ENCODE measurements at places on chromosomes 4 and X.
A peak's percentile ranks its signal among the peaks of the same experiment; 100 is the strongest.

DNA sequence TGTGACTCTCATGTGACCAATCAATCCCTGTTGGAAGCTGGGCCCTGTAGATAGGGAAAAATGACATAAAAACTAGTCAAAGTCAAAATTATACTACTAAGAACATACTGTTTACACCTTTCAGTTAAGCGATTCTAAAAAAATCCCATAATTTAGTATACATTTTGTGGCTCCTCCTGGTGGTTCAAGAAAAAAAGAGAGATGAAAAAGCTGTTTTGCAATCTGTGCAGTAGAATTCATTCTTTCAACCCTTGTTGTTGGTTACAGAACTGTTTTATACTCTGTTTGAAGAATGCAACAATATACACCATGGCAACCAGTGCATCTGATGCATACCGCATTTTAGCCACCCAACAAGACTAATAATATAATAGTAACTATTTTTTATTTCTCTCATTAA is 66.8 kb upstream of the ANK2 start:
- ATAC-seq = no peak

DNA sequence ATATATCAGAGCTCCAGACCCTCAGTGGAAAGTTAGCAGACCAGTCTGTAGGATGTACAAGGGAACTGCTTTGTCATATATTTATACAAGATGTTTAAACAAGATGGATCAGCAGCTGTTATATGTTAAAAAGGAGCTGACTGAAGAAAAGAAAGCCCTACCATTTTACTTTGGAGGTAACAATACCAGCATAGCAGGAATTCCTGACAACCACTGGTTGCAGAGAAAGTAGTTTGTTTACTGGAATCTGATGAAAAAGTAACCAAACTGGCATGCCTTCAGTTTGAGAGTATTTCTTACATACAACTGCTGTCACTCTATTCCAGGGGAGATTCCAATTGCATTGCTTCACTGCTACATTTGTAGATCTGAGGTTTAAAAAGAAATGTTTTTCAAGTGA is 49.5 kb upstream of the GABRQ start:
- no peak for ATAC-seq

GRCh38 chrX:151987108-151987507 is 12.6 kb upstream of the GABRE start:
- ATAC-seq = no peak

- ATAC-seq = no peak
These were observed 889.8 kb downstream of the CENPC start for GRCh38 chr4:66655505-66655904.

DNA sequence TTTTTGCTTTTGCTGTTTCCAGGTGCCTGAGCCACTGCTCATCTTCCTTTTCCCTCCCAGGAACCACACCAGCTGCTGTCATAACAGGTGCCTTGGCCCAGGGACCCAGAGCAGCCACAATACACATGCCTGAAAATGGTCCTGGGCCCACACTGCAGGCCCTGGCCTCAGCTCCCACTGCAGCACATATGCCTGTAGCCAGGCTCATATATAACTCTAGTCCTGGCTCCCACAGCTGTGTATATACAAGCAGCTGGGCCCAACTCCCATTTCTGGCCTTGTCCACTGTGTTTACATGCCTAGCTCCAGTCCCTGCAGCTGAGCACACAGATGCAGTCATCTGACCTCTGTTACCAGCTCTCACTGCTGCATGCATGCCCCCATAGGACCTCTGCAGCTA is 930.5 kb downstream of the ADGRL3 start:
- no peak for ATAC-seq

DNA sequence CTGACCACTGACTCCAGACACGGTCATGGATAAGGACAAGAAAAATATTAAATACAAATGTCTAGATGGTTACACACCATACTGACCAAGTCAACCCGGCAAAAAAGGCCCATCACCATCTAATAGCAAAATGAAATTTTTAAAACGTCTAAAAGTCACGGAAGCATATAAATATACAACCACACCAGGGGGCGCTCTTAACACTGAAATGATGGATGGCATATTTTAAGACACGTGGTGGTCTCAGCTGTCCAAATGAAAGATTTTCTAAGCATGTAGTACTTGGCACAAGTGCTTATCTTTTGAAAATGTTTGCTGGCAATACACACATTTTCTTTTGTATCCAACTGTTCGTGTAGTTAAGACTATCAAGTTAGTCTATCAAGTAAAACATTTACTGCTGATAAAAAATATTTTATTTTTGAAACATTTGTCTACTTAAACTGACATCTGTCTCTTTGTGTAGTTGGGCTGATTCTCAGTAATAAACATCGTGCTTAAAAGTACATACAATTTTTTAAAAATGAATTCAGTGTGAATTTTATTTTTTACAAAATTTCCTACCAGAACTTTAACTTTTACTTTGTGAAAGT is 64.6 kb downstream of the COX7B2 start:
- ATAC-seq = no peak

GRCh38 chr4:40953283-40954087 is 203.7 kb downstream of the NSUN7 start:
- ATAC-seq = no peak

- no peak for ATAC-seq
These were observed 514.5 kb downstream of the INPP4B start for GRCh38 chr4:142331646-142332045.

GRCh38 chr4:112279882-112280315 is 5.8 kb downstream of the TIFA start:
- ATAC-seq = peak; percentile 35

GRCh38 chrX:112120721-112121120 is 38.1 kb upstream of the TRPC5 start:
- ATAC-seq = no peak

DNA sequence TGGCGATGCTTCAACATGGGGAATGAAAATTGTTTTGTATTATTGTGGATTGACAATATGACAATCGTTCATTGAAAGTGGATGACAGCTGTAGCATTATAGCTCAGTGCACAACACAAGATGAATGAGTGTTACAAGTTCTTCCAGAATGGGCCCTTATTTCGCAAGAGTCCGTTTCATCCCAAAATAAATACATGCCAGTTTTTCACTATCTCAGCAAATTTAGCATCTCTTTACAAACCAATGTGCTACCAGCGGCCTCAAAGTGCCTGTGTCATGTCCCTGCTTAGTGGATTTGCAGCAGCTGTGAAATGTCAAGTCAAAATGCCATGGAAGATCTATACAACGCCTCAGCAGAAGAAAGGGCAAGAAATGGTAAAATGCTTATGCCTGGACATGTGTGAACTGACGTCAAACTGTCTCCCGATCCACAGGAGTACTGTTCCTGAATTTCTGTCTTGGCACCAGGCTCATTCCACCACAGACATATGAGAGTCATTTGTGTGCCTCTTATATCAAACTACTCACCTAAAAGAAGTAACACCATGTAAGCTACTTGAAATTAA is 109.6 kb downstream of the MAML3 start:
- ATAC-seq = no peak

DNA sequence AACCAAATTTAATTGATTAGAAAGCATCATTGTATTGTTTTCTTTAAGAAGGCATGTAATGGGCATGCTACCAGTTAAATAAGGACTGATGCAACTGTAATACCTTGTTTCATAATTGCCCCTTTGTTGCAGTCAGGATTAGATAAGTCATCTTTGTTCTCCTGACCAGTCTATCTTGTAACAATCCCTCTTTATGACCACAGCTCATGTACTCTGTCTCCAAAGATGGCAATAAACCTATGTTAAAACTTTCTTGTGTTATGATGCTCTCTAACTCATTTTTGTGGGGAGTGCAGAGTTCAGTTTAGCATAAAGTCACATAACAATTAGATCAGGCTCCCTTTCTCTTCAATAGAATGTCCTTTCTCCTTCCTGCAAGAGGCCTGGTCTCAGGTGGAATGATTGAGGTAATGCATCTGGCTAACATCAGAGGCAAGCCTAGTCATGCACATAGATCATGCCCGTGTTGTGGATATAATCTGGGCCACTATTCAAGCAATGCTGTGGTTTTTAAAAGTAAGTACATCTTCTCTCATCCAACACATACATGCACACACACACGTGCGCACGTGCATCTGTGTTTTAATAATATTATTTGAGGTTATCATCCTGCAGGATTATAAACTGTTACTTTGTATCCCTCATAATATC is 45.6 kb downstream of the TMEM154 start:
- ATAC-seq = no peak

- no peak for ATAC-seq
These were observed 1041.6 kb upstream of the PRKX start for GRCh38 chrX:4754878-4755604.

DNA sequence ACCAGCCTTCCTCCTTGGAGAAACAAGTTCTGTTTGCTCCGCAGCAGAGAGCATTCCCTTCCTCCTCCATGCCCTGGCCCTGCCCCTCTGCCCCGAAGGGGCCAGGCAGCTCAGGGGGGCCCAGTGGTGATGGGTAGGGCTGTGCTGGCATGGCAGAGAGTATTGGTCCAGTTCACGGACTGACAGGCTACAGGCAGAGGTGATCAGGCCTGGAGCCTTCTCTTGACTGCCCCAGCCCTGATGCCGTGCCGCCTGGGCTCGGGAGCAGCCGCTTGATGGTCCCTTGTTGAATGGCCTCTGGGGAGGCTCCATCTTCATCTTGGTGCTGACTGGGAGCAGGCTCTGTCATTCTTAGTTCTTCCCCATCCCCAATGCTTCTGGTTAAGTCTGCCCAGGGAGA is 9.6 kb downstream of the NLGN3 start:
- no peak for ATAC-seq

DNA sequence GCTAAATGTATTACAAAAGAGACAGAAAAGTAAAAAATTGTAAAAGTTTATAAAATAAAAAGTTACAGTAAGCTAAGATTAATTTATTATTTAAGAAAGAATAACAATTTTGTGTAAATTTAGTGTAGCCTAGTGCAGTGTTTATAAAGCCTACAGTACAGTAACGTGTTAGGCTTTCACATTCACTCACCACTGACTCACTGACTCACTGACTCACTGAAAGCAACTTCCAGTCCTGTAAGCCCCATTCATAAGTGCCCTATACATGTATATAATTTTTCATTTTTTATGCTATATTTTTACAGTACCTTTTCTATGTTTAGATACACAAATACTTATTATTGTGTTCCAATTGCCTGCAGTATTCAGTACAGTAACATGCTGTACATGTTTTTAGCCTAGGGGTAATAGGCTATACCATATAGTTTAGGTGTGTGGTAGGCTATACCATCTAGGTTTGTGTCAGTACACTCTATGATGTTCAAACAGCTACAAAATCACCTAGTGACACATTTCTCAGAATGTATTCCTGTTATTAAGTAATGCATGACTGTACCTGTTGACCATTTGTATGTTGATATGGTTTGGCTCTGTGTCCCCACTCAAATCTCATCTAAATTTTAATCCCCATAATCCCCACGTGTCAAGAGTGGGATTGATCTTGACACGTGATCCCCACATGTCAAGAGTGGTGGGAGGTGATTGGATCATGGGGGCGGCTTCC is 57.9 kb downstream of the CFAP299 start:
- peak; percentile 96 for ATAC-seq

GRCh38 chr4:88690355-88690754 is 7.3 kb downstream of the NAP1L5 start:
- no peak for ATAC-seq

DNA sequence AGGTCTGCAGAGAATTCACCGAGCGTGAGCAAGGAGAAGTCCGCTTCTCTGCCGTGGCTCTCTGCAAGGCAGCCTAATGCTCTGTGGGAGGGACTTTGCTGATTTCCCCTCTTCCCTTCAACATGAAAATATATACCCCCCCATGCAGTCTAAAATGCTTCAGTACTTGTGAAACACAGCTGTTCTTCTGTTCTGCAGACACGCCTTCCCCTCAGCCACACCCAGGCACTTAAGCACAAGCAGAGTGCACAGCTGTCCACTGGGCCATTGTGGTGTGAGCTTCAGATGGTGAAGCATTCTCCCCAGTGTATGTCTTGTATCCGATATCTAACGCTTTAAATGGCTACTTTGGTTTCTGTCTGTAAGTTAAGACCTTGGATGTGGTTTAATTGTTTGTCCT is 11.3 kb downstream of the UCHL1 start:
- ATAC-seq = no peak

DNA sequence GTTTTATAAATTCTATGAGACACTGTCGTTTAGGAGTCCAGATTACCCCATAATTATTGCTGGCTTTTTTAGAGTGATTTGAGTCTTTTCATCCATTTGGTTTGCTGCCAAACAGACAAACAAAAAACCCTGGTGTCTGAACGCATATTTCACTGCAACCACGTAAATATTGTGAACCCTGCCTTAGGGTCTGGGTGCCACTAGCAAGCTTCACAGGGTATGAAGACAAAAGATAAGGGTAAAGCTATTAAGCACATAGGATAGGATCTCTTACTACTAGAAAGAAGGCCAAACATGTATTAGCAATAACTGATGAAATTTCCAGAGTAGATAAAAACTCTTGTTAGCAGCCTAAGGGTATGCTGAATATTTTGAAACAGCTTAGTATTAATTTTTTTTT is 143.3 kb downstream of the BANK1 start:
- ATAC-seq = no peak

- ATAC-seq = peak; percentile 93
These were observed 18.6 kb upstream of the RNF128 start for GRCh38 chrX:106707771-106708454.

DNA sequence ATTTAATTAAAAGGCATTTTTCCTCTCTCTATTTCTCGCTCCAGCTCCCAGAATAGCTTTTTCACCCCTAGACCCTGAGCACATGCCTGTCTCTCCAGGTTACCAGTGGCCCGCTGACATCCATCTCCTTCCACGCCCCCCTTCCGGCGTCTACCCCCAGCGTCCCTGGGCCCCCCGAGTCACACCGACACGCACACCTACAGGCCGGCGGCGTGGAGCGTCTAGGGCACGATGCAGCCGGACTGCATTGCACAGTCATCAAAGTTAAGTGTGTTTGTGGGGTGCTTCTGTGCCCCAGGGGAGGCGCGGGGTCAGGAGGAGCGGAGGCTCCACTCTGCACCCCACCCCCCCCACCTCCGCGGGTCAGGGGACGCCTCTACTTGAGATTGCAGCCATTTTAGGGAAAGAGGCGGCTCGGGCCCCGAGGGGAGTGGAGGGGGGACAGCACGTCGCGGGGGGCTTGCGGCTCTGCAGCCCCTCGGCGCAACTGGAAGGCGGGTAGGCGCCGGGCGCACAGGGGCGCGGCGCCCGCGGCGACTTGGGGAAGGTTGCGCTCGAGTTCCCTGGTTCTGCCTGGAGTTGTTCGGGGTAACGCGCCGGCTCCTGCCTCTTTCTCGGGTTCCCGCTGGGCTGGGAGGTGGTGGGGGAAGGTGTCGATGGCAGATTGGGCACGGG is 112.7 kb downstream of the DHX15 start:
- ATAC-seq = peak; percentile 2

GRCh38 chr4:150150629-150151062 is 72.4 kb downstream of the DCLK2 start:
- ATAC-seq = no peak

- ATAC-seq = no peak
These were observed 3.8 kb upstream of the FBXW7 start for GRCh38 chr4:152539556-152540292.

Data from activated T-helper 17 cell treated with anti-CD3 and anti-CD28 coated beads, Interleukin-2, amount 50 U/mL, for 72 hours (primary cell).